ENCODE measurements at places on chromosomes 2 and 18.

DNA sequence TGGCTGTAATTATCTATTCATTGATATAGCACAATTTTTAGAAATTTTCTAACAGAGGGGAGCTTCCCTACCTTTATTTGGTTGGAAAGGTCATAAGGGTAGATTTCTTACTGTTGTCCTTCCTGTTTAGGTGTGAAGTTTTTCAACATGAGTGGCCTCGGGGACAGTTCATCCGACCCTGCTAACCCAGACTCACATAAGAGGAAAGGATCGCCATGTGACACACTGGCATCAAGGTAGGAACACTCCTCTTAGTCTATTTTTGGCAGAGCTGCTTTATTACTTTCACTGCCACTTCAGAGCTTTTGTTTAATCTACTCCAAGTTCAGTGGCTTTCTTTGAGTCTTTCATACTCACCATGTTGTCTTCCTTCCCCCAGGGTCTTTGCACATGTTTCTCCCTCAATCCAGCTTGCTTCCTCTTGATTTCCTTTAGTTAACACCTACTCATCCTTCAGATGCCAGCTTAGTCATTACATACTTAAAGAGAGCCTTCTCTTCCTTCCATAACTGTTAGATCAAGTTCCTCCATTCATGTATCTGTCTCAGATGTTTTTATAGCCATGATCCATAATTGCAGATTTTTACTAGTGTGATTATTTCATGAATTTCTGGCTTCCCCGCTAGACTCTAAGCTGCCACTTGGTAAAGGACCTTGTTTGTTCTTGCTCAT, 134.5 kb downstream of the PTRHD1 start:
- no peak for DNase-seq

DNA sequence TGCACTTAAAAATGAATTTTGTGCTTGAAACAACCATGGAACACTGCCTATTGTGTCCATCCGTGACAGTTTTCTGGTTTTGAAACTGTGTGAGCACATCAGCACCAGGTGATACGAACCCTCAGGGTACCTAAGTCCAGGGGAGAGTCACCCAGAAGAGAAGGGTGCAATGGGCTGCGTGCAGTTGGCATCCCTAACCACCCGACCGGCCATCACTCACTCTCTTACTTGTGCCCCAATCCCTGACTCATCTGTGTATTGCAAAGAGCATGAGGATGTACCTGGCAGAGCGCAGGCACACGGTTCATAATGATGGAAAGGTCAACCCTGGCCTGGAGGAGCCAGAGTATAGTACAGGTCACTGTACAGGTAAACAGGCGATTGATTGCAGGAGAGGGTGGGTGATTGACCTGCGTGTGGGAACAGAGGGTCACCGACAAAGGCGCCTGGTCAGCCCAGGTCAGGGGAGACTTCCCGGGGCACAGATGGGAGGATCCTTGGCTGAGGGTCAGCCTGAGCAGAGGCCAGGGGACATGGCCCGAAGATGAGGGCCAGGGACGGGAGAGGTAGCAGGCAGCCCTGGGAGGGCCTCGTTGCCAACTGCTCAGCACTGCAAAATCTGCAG, 160.3 kb downstream of the SEPTIN10 start:
- DNase-seq: no peak

DNA sequence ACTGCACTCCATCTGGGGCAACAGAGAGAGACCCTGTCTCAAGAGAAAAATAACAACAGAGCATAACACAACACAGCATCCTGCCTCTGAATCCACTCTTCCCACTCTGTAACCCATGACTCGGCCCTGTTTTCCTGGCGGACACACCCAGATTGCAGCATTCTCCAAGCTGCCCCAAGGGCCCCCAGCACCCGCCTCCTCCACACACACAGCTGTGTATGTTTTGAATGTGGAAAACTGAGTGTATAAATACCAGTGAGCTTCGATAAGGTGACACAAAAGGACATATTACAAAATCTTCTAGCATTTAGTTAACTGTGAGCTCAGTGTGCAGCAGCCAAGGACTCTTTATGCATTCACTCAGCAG, 13.0 kb downstream of the IMPA2 start:
- DNase-seq: peak; percentile 68

DNA sequence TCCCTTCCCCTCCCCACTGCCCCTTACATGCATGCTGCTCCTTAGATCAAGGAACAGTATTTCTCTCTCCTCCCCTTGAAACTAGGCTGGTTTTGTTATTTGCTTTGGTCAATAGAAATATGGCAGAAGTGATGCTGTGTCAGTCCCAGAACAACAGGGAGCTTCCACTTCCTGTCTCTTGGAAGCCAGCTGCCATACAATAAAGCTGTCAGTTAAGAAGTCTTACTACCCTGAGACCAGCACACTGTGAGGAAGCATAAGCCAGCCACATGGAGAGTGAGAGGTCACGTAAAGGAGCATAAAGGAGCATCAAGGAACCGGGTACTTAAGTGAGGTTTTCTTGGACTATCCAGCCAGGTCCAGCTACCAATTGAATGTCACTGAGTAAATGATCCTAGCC, 126.6 kb downstream of the NOL4 start:
- DNase-seq: no peak

DNA sequence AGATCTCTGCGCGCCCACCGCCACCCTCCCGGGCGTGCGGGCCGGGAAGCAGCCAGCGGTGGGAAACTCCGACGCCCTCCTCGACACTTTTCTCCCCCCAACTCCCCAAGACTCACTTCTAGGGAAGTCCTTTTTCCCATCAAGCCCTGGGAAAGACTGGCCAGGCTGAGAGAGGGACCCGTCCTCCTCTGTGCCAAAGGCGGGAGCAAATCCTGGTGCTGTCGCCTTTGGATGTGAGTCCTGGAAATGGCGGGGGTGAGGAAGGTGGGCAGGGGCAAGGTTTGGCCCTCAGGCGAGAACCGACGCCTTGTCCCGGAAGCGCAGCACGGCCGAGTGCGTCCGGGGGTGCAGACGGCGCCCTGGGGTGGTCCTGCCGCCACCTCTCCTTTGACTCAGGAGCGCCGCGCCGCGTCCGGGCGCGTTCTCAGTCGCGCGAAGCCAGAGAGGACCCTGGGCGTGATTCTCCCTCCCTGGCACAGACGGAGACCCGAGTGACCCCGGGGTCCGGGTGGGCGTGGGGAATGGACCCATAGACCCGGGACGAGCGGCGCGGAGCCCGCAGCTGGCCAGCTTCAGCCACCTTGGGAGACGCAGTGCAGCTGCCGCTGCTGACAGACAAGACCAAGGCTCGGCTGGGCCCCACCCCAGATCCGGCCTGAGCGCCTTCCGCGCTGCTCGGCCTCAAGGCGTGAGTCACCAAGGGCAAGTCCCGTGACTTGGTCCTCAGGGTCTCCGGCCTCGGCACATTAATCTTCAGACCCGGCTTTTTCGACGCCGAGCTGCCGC, 3.5 kb upstream of the LBX2 start:
- DNase-seq: peak; percentile 84

DNA sequence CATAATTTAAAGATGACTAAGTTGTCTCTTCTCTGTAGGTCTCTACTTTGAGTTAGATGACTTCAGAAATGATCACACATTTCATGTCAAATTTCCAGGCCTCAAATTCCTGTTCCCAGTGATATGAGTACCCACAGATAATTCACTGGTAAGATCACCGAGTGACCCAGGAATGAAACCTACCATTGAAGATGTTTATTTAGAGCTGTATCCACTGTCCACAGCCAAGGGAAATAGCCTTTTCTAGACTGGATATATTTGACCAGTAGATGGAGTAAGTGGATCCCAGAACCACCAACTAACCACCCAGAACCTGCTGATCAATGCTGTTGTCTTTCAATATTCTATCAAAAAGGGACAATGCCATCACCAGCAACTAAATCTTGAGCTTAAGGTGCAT, 238.8 kb downstream of the SLC8A1 start:
- DNase-seq: peak; percentile 83

- DNase-seq: no peak
These were observed 21.7 kb upstream of the CXCR4 start for GRCh38 chr2:136139631-136140030.

DNA sequence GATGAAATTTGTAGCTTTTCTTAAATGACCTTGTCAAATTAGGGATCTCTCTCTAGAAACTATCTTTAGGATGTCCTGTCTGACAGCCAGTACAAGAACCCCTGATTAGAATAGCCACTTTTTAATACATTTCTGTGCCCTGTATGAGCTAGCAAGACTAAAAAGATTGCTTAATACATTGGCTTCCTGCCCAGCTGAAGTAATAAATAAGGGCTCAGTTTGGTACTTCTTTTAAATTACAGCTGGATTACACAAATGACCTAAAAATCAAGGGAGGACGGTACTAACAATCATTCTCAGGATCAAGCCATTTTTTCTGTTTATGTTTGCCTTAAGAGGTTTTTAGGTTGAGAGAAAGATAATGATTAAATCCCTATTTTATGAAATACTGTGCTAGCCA, 11.6 kb upstream of the OLA1 start:
- DNase-seq: peak; percentile 85

Measured in IMR-90 (cell line).